Suprapubic skin (tissue), 4 donors: ENCODE measurements at places on chromosomes 16 and 17.

GRCh38 chr17:73091410-73091769, 1.1 kb downstream of the SLC39A11 start:
- no peak for DNase-seq

- no peak for DNase-seq
Measured at GRCh38 chr17:71192039-71192555, 928.7 kb upstream of the SOX9 start.

GRCh38 chr17:43591779-43592562, 45.8 kb upstream of the ETV4 start:
- peak; percentile 89 for DNase-seq

DNA sequence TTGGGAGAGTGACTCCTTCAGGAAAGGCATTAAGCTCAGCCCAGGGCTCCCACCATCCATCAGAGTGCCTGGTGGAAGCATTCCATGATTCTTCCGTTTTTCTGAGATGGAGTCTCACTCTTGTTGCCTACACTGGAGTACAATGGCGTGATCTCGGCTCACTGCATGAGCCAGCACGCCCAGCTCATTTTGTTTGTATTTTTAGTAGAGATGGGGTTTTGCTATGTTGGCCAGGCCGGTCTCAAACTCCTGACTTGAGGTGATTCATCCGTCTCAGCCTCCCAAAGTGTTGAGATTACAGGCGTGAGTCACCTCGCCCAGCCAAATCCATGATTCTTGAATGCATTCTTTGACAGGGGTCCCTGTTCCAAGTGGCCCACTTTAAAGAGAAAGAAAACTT, 23.1 kb downstream of the MIS12 start:
- DNase-seq = no peak

DNA sequence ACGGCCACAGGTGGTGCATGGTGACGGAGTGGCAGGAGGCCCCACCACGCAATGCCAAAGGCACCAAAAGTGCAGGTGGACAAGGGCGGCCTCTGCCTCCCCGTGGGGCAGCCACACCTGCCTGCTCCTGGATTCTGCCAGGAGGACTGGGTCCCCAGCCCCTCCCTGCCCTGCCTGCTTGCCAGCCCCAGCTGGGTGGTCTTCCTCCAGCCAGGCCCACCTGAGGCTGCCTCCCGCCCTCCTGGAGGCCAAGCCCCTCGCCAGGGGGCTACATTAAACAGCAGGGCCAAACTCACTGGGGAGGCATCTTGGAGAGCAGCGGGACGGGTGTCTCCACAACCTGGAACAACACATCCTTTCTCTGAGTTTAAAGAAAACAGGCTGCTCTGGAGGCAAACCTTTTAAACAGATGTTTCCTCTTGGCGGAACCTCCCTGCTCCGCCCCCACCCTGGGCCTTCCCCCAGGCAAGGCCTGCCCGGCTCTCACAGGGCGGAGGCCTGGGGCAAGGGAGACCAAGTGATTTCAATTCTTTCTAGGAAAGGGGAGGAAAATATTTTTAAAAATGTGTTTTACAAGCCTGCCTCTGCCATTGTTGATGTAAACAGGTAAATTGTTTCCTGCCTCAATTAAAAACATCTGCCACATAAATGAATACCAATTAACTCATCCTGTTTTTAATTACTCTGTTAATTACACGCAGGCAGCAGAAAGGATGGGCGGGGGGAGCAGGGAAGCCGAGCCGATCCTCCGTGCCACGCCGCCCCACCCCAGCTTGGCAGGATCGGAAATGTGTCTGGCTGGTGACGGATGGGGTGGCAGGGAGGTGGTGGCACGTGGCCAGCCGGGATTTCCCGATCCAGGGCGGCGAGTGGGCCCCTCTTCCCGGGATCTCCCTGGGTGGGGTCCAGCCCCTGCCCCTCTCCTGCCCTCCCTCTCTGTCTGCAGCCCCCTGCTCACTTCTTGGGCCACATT, 54.4 kb upstream of the PABPN1L start:
- no peak for DNase-seq

- DNase-seq = no peak
Measured at GRCh38 chr16:84618581-84619460, 943 bp upstream of the COTL1 start.

GRCh38 chr16:3113765-3114479, 1.5 kb downstream of the ZNF205 start:
- no peak for DNase-seq

DNA sequence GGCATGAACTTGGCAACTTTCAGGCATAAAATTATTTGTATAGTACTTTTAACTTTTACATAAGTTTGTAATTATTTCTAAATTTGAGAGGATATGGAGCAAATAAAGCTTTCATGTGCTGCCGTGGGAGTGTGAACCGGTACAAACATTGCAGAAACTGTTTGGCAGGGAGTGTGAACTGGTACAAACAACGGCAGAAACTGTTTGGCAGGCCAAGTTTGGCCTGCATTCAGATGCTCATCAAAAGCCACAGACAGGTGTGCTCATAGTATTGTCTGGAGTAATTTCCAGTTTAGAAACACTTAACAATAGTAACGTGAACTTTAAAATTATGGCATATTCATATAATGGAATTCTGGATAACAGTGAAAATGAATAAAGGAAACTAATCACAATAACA, 73.8 kb upstream of the ATP2A3 start:
- DNase-seq = no peak

- DNase-seq = no peak
Measured at GRCh38 chr17:22669721-22670120, 977.4 kb downstream of the KCNJ18 start.

DNA sequence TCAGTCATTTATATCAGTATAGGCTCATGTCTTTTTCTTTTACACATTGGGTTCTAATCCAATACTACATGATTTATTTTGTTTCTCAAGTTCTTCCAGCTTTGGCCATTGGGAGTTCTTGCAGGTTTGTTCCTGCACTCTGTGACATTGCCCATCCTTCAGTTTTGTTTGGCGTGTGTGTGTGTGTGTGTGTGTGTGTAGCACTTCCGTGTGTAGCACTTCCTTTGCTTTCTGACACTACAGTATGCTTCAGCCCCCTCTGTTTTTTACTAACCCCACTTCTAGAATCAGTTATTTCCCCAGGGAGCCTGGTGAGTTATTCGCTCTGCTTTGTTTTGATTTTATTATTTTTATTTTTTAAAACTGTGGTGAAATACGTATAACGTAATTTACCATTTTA, 75.6 kb upstream of the LGALS9 start:
- no peak for DNase-seq

DNA sequence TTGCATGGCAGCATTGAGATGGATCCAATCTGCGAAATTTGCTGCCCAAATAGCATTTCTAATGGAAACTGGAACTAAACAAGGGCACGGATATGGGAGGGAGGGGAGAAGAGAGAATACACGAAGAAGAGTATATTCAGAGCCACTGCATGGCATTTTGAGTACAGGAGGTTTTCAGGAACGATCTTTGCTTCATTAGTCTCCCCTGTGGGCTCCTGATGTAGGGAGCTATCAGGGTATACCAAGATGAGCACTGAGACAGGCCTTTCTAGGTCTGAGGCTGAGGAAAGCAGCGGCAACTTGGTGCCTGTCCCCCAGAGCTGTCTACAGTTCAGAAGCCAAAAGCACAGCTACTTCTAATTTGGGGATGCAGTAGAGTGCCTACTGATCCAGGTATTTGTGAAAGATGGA, 257.7 kb upstream of the PMFBP1 start:
- no peak for DNase-seq

- no peak for DNase-seq
Measured at GRCh38 chr16:88869673-88869980, 3.2 kb upstream of the PABPN1L start.

- DNase-seq = peak; percentile 89
Measured at GRCh38 chr17:17356149-17356930, 53.2 kb downstream of the NT5M start.

DNA sequence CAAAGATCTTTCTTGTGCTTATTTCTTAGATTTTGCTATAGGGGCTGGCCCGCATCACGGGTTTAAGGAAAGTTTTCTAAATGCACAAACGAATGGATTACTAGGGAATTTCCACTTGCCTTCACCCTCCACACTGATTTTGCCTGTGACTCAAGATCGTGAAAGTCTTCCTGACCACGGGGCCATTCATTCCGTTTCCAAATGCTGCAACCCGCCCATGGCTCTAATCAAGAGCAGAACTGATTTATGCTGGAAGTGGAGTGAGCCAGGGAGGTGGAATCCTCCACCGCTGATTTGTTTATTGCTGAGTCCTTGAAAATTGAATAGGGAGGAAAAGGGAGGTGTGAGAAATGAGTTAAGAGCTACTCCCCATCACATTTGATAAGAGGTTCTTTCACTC, 52.4 kb downstream of the CA10 start:
- no peak for DNase-seq

DNA sequence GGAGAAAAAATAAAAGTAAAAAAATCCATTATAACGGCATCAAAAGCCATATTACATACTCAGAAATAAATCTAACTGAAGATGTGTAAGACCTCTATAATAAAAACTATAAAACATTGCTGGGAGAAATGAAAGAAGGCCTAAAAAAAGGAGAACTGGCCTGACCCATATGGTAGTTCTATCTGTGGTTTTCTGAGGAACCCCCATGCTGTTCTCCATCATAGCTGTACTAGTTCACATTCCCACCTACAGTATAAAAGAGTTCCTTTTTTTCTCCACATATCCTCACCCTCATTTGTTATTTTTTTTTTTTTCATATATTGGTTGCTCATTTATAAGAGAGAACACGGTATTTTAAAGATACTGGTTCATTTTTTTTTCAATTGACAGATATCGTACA, 191.8 kb downstream of the STX8 start:
- no peak for DNase-seq

GRCh38 chr16:84819644-84820304, at the start of gene CRISPLD2:
TSS of gene CRISPLD2 (plus strand) at chr16:84819985. CDS start at chr16:84838496, 18,511 bp downstream.
- peak; percentile 94 for DNase-seq
